ENCODE measurements at places on chromosomes 16 and 17.

- DNase-seq: no peak
Measured at GRCh38 chr16:49094471-49094870, 187.2 kb downstream of the CBLN1 start.

- DNase-seq: peak; percentile 11
Measured at GRCh38 chr16:79628501-79628975, 28.0 kb upstream of the MAF start.

DNA sequence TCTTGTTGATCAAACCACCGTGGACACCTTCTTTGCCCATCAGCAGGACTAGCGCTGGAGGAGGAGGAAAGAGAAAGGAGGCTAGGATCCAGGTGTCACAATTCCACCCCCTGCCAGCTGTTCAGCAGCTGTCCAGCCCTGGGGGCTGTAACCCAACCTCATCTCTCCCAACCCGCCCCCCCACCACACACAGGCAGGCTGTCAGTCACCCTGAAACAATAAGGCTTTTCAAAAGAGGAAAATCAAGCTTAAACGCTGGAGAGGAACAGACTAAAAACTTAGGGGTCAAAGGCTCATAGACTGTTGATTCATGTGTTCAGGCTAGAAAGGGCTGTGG is 2.4 kb downstream of the PFN1 start:
- no peak for DNase-seq

DNA sequence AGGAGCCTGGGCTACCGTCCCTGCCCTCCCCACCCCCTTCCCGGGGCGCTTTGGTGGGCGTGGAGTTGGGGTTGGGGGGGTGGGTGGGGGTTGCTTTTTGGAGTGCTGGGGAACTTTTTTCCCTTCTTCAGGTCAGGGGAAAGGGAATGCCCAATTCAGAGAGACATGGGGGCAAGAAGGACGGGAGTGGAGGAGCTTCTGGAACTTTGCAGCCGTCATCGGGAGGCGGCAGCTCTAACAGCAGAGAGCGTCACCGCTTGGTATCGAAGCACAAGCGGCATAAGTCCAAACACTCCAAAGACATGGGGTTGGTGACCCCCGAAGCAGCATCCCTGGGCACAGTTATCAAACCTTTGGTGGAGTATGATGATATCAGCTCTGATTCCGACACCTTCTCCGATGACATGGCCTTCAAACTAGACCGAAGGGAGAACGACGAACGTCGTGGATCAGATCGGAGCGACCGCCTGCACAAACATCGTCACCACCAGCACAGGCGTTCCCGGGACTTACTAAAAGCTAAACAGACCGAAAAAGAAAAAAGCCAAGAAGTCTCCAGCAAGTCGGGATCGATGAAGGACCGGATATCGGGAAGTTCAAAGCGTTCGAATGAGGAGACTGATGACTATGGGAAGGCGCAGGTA is 762 bp downstream of the CDK12 start:
- DNase-seq: peak; percentile 54

DNA sequence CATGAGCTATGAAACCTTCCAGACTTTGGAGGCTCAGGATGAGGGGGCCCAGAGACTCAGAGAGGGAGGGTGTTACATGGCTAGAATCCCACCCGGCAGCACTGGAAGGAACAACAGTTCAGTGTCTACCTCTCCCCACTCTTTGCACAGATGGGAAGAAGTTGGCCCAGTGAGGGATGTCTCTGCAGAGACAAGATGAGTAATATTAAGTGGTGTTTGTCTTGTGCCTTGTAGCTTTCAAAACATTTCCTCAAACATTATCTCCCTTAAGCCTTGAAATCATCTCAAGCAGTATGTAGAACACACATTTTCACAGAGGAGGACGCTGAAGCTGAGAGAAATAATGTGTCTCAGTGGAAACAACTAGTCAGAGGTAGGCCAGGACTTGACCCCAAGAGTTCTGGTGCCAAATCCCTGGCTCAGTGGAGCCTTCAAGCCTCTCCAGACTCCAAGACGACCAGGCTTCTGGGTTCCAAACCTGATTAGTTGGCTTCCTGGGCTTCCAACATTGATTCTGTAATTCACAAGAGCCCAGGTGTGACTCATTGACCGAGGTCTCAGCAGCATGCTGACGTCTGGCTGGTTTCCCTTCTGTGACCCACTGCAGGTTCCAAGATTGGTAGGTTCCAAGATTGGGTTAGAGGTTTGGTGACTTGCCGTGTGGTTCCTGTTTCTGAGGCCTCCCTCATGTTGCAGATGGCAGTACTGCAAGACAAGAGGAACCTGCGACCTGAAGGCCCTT is 7.4 kb downstream of the RNF112 start:
- no peak for DNase-seq

DNA sequence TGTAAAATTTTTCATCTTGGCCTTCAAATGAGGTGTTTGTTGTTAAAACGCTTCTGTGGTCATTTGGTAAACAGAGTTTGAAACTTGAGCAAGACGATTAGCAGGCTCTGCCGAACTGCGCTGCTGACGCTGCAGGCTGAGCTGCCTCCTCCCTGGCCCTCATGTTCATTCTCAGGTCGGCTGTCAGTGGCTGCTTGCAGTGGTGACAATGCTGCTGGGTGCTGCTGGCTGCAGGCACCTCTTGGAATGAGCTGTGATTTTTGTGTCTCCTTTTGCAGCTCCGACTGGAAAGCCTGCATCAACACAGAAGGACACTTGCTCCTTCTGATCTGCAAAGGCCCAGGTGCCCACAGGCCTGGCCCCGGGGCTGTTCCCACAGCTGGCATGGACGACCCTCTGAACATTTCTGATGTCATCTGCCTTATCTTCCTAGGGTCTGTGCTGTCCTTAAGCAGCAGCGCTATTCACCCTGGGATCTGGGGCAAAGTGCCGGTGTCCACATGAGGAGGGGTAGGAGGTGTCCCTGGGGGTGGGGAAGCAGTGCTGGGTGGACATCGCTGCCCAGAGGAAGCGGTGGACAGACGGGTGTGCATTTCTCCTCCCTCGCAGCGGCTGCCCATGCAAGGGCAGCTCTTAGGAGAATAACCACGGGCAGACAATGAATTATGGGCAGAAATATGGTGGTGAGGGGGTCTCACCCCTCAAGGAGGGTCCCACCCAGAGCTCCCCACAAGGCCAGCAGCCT is 23.1 kb upstream of the OSGIN1 start:
- no peak for DNase-seq

DNA sequence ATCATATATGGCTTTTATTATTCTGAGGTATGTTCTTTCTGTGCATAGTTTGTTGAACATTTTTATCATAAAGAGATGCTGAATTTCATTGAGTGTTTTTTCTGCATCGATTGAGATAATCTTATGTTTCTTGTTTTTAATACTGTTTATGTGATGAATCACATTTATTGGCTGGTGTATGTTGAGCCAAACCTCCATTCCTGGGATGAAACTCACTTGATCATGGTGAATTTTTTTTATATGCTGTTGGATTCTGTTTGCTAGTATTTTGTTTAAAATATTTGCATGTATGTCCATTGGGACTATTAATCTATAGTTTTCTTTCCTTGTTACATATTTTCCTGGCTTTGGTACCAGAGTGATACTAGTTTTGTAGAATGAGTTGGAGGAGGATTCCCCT is 500.2 kb downstream of the CDH11 start:
- DNase-seq: no peak

- no peak for DNase-seq
Measured at GRCh38 chr16:16101585-16101984, 121.7 kb downstream of the ABCC6 start.

DNA sequence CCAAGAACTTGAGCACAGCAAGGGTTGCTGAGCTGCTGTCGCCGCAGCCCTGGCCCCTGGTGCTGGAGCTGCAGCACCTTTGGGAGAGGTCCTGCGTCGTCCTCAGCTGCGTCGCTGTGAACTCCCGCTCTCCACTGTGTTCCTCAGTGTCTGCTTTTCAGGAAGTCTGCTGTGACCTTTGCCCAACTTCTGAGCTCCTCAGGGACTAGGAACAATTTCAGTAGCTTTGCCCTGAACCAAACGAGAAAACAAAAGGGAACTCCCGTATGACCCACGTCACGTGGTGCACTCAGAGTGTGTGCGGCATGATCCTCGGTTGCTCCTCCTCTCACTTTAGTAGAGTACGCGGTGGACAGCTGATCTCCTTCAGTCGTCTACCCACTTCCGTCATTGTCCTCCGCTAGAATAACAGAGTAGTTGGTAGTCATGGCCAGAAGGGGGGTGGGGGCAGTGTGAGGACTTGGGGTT is 44.2 kb downstream of the WDR45B start:
- DNase-seq: no peak

- no peak for DNase-seq
Measured at GRCh38 chr17:71725811-71726210, 395.0 kb upstream of the SOX9 start.

DNA sequence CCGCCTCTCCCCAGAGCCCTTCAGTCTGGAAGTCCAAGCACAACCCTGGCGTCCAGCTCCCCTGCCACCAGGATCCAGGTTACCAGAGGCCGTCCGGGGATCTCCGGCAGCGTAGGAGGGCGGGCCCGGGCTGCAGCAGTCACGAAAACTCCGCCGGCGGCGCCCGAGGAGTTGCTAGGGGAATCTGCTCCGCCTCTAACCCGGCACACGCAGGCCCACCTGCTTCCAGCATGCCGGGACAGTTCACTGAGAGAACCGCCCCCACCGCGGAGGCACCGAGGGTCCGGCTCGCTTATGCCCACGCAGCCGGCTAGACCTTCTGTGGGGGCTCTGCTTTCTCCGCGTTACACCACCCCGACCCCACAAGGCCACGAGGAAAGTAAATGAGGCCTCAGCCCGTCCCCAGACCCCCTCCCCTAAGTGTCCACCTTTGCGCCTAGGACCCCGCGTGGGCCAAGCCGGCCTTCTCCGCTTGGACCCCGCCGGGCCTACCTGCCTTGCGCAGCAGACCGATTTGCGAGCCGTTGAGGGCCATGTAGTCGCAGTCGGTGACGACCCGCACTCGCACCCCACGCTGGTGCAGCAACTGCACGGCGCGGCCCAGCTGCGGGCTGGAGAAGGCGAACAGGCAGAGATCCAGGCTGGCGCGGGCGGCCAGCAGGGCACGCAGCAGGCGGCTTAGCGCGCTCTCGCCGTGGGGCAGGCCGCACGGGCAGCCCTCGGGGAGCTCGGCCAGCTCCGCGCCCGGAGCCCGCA is 587 bp downstream of the PLD6 start:
- peak; percentile 44 for DNase-seq

DNA sequence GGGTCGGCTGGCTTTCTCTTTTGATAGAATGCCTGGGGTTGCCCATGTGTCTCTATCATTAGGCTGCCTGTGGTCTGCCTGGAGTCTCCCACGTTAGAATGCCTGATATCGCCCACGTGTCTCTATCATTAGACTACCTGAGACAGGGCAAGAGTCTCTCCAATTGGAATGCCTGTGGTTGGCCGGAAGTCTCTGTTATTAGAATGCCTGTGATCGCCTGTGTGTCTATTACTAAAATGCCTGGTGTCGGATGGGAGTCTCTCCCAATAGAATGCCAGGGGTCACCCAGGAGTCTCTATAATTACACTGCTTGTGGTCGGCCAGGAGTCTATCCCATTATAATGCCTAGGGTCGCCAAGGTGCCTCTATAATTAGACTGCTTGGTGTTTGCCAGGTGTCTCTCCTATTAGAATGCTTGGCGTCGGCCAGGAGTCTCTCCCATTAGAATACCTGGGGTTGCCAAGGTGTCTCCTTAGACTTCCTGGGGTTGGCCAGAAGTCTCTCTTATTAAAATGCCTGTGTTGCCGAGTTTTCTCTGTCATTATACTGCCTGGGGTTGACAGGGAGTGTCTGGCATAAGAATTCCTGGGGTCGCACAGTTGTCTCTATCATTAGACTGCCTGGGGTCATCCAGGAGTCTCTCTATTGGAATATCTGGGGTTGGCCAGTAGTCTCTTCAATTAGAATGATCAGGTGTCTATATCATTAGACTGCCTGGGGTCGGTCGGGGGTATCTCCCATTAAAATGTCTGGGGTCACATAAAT is 2272.8 kb downstream of the TP53TG3F start:
- DNase-seq: no peak

DNA sequence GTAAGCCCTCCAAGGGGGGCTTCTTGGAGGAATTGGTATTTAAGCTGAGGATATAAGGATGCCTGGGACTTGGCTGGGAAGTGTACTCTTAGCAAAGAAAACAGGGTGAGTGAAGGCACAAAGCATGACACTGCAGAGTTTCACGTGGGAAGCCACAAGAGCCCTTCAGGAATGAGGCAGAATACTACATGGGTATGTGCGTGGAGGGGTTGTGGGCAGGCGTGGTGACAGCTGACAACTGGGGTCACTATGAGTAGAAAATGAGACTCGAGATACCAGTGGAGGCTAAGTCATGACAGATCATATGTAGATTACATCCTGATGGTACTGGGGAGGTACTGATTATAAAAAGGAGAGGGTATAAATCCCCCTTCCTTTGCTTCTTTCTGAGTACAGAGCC is 78.1 kb upstream of the XYLT1 start:
- DNase-seq: no peak

- no peak for DNase-seq
Measured at GRCh38 chr17:83053021-83053681, 26.3 kb upstream of the METRNL start.

GRCh38 chr17:38611070-38611786 is 5.5 kb upstream of the SRCIN1 start:
- DNase-seq: no peak

- no peak for DNase-seq
Measured at GRCh38 chr17:21380659-21381058, 4.5 kb downstream of the KCNJ12 start.

- no peak for DNase-seq
Measured at GRCh38 chr16:50534958-50535357, 13.2 kb upstream of the NKD1 start.

DNA sequence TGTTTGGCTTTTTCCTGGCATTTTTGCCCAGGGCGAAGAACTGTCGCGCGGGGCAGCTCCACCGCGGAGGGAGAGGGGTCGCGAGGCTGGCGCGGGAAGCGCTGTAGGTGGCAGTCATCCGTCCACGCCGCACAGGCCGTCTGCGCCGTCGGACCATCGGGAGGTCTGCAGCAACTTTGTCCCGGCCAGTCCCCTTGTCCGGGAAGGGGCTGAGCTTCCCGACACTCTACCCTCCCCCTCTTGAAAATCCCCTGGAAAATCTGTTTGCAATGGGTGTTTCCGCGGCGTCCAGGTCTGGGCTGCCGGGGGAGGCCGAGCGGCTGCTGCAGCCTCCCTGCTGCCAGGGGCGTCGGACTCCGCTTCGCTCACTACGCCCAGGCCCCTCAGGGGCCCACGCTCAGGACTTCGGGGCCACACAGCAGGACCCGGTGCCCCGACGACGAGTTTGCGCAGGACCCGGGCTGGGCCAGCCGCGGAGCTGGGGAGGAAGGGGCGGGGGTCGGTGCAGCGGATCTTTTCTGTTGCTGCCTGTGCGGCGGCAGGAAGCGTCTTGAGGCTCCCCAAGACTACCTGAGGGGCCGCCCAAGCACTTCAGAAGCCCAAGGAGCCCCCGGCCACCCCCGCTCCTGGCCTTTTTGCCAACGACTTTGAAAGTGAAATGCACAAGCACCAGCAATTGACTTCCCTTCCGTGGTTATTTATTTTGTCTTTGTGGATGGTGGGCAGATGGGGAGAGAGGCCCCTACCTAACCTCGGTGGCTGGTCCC is 2.3 kb upstream of the CBX4 start:
- DNase-seq: no peak

Data from stimulated activated CD4-positive, alpha-beta T cell treated with anti-CD3 and anti-CD28 coated beads, TNF-alpha, amount 100 ng/mL, for 4 hours (primary cell).